ENCODE measurements at places on chromosomes 16 and 17.
A peak's percentile ranks its signal among the peaks of the same experiment; 100 is the strongest.

DNA sequence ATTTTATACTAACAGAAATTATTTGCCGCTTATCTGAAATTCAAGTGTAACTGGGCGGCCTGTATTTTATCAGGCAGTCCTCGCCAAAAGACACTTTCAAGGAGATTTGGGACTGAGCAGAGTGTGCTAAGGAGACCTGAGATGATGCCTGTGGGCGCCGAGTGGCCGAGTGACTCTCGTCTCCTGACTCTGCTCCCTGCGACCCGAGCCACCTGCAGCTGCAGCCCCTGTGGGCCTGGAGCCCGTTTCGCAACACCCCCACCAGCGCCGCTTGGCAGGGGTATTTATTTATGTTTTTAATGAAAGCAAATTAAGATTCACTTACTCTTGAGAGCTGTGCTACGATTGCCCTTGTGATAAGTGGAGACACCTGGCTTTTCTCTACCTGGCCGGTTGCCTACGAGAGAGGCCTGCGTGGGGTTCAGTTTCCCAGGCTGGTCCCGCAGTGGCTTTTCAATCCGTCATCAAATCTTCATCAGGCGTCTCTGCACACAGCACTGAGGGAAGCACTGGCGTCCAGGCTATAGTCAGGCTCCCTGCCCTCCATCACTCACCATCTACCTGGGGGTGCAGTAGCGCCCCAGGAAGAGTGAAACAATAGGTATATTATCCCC, 124.0 kb downstream of the SEC14L1 start:
- DNase-seq = peak; percentile 74

DNA sequence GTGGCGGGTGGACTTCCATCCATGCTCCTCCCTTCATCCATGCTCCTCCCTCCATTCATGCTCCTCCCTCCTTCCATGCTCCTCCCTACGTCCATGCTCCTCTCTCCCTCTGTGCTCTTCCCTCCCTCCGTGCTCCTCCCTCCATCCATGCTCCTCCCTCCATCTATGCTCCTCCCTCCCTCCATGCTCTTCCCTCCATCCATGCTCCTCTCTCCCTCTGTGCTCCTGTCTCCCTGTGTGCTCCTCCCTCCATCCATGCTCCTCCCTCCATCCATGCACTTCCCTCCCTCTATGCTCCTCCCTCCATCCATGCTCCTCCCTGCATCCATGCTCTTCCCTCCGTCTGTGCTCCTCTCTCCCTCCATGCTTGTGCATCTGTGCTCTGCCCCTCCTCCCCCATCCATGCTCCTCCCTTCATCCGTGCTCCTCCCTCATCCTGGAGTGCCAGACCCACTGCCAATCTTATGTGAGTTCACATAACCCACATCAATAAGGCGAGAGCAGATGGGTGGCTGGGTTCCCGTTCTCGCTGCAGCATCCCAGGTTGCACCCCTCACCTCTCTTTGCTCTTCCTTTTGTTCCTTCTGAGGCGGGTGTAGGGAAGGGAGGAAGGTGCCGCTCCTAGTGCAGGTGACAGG, 22.8 kb downstream of the KSR1 start:
- DNase-seq = no peak

- DNase-seq = no peak
Observed at GRCh38 chr17:17958982-17959381, 13.2 kb downstream of the TOM1L2 start.

- DNase-seq = no peak
Observed at GRCh38 chr17:15513856-15514459, 46.5 kb upstream of the CDRT4 start.

- no peak for DNase-seq
Observed at GRCh38 chr17:21082001-21082436, 39.2 kb upstream of the USP22 start.

DNA sequence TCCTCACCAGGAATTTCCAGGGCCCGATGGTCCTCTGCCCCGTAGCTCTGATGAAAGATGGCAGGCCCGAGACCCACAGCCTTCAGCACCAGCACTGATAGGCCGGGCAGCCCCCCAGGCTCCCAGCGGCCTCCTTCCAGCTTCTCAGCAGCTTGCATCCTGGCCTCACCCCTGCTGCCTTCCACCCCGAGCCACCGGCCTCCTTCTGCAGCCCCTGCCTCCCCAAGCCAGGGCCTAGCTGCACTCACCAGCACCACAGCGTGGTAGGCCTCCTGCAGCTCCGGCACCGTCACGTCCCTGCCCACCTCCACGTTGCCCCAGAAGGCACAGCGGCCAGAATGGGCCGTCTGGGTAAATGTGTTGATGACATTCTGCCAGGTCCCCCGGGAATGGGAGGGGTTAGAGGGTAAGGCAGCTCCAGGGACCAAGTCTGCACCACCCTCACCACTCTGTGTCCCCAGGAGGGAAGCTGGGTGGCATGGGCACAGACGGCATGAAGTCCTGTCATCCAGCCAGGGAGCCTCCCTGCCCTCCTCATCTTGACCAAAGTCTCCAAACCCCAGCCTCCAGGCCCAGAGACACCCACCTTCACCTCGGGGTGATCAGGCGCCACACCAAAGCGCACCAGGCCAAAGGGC, 6.5 kb downstream of the FDXR start:
- no peak for DNase-seq

GRCh38 chr17:6531575-6531974, 24.8 kb downstream of the PITPNM3 start:
- DNase-seq = no peak

DNA sequence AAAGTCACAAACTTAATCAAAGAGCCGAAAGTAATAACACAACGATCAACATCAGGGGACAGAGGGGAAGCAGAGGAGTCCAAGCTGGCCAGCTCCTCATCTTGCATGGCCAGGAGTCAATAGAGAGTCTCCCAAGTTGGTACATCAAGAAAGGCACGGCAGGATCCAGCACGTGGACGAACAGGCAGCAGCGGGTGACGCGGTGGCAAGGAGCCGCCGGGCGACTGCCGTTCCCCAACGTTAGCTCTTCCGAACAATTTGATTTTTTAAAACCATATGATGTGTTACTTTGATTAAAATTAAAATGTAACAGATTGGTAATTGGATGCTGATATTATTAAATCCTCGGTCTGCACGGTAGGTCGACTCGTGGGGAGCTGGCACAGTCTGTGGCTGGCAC, 81.8 kb upstream of the DOC2B start:
- DNase-seq = no peak

- DNase-seq = no peak
Observed at GRCh38 chr17:15944759-15945526, at the start of gene ADORA2B. TSS of gene ADORA2B (plus strand) at chr17:15945130. CDS start at chr17:15945249, 119 bp downstream.

DNA sequence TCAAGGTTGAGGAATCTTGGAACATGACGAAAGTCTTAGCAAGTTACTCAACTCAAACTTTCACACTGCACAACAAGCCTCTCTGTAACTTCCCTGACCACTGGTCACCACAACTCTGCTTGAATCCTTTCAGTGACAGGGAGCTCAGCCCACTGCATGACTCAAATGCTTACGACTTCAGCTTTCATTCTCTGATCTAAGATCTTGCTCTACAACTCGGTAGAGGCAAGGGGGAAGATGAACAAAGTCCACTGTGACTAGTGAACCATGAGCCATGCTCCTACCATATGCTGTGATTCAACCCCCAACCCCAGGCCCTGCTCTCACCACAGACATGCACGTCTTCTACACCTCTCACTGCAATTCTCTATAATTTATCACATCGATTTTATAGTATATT, 160.9 kb downstream of the SLC39A11 start:
- no peak for DNase-seq

DNA sequence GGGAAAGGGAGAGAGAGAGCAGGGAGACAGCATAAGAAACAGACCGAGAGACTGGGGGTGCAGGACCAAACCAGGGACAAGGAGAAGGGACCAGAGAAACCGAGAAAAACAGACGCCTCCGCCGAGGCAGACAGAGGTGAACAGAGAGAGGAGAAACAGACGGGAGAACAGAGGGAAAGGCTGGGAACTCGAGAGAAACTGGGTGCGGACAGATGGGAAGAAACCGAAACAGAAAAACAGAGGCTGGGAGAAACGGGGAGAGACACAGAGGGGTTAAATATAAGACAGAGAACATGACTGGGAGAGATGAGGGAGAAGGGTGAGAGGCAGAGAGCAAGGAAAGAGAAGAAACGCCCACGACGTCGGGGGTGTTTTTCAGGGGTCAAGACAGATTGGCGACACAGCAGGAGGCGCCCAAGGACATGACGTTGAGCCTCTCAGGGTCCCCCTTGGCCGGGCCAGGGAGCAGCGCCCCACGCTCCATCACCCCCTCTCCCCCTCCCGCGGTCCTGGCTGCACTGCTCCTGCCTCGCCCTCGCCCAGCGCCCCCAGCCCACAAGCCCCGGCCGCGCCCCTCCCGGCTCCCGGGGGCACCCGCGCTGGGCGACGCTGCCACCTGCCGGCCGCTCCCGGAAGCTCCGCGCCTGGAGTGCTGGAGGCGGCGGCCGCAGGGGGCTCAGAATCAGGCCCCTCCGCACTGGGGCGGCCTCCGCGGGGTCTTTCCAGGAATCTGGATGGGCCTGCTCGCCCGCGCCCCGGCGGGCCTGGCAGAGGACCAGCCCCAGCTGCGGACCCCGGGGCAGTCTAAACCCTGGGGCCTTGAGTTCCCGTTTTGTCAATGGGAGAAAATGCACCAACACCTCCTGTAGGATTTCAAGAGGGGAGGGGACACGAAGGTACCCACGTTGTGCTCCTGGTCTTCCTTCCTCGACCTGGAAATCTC, 1.3 kb upstream of the TMEM92 start:
- DNase-seq = peak; percentile 22

DNA sequence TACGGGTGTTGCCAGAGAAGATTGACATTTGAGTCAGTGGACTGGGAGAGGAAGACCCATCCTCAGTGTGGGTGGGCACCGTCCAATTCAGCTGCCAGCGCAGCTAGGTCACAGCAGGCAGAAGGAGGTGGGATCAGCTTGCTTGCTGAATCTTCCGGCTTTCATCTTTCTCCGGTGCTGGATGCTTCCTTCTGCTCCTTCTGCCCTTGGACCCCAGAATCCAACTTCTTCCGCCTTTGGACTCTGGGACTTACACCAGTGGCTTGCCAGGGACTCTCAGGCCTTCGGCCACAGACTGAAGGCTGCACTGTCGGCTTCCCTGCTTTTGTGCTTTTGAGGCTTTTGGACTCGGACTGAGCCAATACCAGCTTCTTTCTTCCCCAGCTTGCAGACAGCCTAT, 46.1 kb upstream of the RPL38 start:
- DNase-seq = no peak

- no peak for DNase-seq
Observed at GRCh38 chr17:6671431-6671830, 19.9 kb downstream of the C17orf100 start.

DNA sequence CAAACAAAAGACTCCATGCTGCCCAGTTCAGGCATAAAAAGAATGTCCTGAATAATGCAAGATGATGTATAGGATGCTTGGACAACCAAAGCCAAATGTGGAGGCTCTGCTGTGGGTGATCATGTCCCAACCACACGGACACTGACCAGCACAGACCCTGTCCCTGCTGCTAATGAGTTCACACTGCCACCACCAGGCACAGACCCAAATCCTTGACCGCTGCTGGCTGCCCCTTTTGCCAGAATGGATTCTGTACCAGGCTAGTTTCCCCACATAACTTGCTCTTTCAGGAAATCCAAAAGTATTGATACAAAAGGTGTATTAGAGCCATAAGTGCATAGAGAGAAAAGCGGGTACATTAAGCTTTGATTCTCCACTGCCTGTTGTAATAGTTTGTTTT, 60.9 kb downstream of the XYLT1 start:
- DNase-seq = no peak

- DNase-seq = no peak
Observed at GRCh38 chr17:78559749-78560368, 17.3 kb downstream of the DNAH17 start.

- no peak for DNase-seq
Observed at GRCh38 chr17:42647778-42648177, 11.3 kb upstream of the TUBG2 start.

DNA sequence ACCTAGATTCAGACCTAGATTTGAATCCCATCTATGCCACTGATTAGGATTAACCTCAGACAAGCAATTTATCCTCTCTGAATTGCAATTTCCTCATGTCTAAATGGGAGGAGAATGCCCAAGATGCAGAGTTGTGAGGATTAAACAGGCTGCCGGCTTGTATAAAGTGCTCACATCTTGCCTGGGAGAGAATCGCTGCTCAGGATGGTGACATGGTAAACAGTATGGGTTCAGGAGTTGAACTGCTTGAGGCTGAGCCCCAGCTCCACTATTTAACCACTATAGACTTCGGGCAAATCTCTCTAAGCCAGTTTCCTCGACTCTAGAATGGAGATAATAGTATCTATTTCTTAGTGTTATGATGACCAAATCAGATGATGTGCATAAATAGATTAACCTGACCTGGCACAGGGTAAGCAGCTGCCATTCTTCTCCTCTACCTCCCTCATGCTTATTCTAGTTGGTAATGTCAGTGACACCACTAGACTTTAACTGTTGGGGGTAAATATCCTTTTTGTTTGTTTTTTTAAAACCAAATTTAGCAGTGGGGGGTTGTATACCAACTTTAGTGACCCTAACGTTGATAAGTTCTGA, 732 bp upstream of the RPL27 start:
- DNase-seq = no peak

DNA sequence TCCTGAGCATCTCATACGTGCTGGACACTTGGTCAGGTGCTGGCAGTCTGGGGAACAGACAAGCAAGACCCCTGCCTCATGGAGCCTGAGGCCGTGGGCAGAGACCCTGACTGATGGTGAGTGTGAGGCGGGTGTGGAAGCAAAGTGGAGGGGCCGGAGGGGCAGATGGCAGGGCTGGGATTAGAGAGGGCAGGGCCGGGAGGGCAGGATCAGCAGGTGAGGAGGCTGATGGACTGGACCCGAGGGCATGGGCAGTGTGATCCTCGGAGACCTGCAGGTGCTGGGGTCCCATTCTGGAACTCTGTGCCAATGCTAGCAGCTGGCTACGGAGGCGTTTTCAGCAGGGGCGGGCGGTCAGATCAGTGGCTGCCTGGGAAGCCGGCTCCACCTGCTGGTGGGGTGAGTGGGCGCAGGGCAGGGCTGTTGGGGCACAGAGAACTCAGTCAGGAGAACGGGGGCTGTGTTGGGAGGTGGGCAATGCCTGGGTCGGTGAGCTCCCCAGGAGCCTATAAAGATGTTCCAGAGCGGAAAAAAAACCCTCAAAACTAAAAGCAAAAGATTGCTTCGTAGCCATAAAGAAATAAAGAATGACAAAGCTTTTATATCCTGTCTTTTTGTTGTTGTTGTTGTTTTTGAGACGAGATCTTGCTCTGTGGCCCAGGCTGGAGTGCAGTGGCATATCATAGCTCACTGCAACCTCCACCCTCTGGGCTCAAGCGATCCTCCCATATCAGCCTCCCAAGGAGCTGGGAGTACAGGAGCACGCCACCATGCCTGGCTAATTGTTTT, 8.9 kb upstream of the C16orf74 start:
- peak; percentile 32 for DNase-seq

DNA sequence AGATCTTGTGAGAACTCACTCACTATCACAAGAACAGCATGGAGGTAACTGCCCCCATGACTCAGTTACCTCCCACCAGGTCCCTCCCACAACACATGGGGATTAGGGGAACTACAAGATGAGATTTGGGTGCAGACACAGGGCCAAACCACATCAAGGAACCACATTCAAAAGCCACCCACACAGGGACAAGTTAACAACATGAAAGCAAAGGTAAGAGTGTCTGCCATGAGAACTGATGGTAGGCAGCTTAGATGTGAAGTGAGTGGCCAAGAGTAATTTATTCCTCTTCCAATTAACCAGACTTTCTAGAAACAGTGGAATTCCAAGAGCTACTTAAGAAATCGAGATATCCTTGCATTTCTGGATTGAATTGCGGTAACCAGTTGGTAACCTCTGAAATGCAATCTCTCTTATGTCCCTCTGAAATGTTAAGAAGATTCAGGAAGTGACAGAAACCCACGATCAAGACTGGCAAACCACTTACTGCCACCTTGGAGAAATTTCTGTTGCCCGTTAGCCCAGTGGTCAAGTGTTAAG, 167.4 kb upstream of the CACNG5 start:
- no peak for DNase-seq

Measured in COR-L47 (cell line).